Urinary bladder (tissue), 4 donors: ENCODE measurements at places on chromosomes 1 and 21.
A peak's percentile ranks its signal among the peaks of the same experiment; 100 is the strongest.

DNA sequence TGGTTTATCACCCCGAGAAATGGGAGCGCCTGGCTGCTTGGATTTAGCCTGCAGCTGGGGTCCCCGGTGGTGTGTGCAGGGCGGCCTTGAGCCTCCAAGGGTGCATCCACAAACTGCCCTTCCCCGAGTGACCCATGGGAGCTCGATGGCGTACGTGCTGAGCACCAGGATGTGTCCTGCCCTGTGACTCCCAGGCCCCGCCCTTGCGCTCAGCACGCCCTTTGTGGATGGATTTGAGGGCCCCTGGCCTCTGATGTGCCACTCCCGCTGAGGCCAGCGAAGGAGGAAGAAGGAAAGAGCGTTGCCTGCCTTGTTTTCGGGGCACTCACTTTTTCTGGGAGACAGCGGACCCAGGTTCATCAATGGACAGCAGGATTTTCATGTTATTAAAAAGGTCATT is 1.7 kb upstream of the TFF3 start:
- no peak for DNase-seq

DNA sequence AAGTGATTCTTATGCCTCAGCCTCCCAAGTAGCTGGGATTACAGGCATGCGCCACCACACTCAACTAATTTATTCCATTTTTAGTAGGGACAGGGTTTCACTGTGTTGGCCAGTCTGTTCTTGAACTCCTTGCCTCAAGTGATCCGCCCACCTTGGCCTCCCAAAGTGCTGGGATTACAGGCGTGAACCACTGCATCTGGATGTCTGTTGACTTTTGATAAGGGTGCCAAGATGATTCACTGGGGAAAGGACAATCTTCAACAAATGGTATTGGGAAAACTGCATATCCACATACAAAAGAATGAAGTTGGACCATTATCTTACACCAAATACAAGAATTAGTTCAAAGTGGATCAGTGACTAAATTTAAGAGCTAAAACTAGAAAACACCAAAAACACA is 19.8 kb downstream of the RO60 start:
- DNase-seq = no peak

- DNase-seq = no peak
Measured at GRCh38 chr1:15414445-15414983, 4.8 kb downstream of the EFHD2 start.

- DNase-seq = no peak
Measured at GRCh38 chr1:200535605-200536004, 84.9 kb downstream of the KIF14 start.

GRCh38 chr1:180785291-180785690 is 127.4 kb upstream of the KIAA1614 start:
- DNase-seq = no peak

GRCh38 chr1:59915516-59915915 is 11.1 kb downstream of the CYP2J2 start:
- DNase-seq = no peak

DNA sequence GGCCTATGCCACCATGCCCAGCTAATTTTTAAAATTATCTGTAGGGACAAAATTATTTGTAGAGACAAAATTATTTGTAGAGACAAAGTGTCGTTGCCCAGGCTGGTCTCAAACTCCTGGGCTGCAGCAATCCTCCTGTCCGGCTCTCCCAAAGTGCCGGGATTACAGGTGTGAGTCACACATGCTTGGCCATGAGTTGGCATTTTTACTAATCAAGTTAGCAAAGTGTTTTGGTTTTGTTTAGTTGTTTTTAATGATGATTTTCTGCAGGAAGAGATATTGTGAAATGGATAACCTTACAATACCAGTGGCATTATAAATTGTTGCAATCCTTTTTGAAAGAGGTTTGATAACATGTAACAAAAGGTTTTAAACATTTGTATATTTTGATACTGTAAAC is 65.3 kb upstream of the MAGI3 start:
- no peak for DNase-seq

DNA sequence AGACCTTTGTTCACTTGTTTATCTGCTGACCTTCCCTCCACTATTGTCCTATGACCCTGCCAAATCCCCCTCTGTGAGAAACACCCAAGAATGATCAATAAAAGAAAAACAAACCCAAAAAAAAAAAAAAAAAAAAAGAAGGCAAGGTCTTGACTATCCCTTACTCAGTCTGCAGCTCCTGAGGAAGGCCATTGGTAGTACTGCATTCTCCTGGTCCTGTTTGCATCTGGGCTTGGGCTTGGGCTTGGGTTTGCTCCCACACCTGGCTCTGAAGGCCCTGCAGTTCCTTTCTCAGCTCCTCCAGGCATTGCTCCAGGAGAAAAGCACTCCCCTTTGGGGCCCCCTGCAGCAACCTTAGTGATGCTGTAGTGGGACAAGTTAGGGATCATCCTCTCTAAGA is 1.6 kb downstream of the CCDC163 start:
- no peak for DNase-seq

GRCh38 chr1:46585312-46585938 is 18.6 kb downstream of the MKNK1 start:
- DNase-seq = no peak

GRCh38 chr1:193807208-193807607 is 620.8 kb upstream of the B3GALT2 start:
- no peak for DNase-seq

- DNase-seq = no peak
Measured at GRCh38 chr1:20472860-20473711, 12.9 kb downstream of the CAMK2N1 start.

DNA sequence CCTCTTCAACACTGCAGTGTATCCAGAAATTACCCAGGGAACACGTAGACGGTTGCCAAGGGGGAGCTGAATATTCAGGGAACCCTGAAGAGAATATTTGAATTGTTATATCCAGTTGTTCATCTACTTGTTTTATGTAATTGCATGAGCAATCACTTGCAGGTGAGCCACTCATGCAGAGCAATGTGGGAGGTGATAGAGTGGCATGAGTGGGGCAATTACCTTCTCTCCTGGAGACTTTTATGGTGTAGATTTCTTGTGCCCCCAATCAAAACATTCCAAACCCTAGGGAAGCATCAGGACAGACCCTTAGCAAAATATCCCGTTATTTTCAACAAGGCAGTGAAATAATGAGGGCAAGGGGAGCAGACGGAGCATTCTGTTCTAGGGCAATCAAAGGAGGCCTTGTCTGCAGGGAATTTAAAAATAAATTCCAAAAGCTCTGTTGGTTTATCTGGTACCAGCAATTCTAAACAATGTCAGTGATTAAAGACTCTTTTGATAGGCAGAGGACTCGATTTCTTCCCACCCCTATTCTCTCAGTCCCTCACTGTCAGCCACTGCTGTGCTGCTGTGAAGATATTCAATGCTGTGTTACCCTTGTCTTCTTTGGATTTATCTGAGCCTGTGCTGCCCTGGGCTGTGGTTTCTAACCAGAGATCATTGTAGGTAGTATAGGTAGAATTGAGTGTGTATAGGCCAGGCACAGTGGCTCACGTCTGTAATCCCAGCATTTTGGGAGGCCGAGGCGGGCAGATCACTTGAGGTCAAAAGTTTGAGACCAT is 180.2 kb upstream of the MAP1LC3C start:
- DNase-seq = no peak

DNA sequence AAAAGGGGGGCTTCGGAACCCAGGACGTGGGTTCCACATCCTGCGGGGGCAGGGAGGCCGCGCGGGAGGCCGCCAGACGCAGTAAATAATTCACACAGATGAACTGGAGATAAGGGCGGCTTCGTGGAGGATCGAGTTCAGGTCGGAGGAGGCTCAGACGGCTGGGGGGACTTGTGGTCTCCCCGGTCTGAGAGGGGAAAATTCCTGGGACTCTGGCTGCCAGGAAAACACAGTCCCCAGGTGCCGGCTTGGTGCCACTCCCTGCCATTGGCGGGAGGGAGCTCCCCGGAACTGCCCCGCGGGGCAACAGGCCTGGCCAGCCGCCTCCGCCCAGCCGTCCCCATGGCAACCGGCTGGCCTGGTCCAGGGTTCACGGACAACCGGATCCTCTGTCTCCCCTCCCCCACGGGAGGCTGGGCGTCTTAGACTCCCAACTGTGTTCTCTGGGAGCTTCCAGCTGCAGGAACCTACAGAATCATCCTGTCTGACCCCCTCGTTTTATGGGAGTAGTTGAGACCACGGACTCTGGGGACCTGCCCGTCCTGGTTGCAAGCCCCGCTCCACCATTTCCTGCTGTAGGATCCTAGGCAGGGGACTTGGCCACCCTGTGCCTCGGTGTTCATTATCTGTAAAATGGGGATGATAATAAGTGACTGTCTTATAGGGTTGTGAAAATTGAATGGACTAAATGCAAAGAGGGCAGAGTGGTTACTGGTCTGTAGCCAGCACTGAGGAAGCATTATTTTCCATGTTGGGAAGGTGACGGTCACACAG is 9.6 kb downstream of the CAMK2N1 start:
- DNase-seq = no peak

DNA sequence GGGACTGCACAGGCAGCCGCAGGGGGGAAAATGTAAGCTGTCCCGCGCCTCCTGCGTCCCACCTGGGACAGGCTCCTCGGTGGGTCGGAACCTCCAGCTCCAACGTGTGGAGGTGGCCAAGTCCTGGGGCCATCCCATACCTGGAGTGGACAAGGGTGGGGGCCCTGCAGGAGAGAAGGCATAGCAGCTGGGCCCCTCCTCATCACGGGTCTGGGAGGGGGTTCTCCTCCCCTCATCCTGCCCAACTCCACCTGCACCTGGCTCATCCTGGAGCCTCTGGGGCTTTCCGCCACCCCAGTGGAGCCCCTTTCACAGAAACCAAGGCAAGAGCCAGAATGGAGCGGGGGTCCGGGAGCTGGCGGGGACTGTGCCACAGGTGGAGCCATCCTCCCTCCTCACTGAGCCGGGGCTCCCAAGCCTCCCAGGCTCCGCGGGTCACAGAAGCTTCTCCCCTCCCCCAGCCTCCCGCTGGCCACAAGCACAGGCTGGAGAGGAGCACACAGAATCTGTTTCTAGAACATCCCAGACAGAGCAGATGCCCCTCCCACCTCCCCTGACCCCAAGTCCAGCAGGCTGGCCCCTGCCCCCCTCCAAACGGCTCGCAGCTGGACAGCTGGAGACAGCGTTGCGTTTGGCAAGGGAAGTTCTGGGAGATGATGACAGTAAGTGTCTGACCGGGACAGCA is 65.8 kb downstream of the MEGF6 start:
- DNase-seq = no peak

GRCh38 chr21:25759573-25759972 is 24.8 kb downstream of the GABPA start:
- no peak for DNase-seq

DNA sequence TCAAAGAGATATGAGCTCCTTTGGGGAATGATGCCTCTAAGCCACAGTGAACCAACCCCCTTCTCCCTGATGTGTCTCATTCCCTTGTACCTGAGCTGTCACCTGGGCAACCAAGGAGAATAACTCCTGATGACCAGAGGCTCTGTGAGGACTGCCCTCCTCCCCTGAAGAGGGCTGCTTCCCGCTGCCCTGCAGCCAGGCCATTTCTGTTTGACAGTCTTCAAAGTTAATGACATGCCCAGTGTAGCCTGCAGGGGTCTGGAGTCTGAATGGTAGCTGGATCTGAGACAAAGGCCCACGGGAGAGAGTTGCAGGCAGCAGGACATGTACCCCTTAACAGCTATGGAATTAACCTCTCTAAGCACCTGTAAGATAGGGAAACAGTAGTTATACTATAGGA is 3.4 kb upstream of the SLFNL1 start:
- no peak for DNase-seq

DNA sequence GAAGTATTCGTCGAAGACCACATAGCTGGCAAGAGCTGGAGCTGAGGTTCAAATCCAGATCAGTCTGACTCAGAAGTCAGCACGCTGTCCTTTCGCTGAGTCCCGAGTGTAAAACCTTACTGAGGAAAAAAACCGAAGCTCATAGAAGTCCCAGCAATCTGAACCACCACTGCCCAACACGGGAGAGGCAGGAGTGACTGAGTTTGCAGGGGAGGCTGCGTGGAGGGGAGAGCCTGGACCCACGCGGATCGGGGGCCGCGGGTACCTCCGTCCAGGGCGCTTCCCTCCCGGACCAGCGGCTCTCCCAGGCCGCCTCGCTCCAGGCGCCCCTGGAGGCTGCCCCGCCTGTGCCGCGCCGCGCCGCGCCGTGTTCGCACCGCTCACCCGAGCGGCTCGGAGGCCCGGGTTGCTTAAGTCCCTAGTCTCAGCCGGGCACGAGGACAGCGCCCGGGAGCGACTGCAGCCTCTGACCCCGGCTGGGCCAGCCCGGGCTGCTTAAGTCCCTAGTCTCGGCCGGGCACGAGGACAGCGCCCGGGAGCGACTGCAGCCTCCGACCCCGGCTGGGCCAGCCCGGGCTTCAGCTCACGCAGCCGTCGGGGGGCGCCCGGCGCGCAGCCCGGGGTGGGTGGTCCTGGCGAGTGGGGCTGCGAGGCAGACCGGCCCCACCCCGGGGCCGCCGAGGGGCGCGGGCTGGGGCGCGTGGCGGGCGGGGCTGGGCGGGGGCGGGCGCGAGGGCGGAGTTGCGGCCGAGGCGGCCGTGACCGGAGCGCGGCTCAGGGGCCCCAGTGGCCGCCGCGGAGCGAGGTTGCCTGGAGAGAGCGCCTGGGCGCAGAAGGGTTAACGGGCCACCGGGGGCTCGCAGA is at the start of gene ADAMTSL4:
TSS of gene ADAMTSL4 (plus strand) at position 777 of the 864 bp plus-strand sequence. CDS start 2,881 bp downstream, outside the sequence.
- no peak for DNase-seq

DNA sequence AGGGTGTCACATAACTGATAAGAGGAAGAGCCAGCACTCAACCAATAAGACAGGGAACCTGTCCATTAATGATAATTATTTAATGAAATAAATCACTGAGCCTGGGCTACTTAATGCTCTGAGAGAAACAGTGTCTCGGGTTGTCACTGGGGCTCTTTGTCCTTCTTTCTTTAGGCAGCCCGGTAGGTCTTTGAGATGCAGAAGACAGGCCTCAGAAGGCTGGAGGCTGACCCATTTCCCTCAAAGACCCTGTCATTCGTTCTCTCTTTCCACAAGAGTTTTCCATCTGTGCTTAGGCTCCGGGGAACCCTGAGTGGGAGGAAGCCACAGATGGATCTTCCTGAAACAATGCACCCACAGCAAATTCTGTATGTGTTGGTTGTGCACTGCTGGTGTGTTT is 68.2 kb downstream of the BRINP2 start:
- no peak for DNase-seq

- DNase-seq = peak; percentile 42
Measured at GRCh38 chr1:205610901-205611466, 20.8 kb downstream of the ELK4 start.

- DNase-seq = no peak
Measured at GRCh38 chr1:245685111-245685810, 530.5 kb downstream of the KIF26B start.

DNA sequence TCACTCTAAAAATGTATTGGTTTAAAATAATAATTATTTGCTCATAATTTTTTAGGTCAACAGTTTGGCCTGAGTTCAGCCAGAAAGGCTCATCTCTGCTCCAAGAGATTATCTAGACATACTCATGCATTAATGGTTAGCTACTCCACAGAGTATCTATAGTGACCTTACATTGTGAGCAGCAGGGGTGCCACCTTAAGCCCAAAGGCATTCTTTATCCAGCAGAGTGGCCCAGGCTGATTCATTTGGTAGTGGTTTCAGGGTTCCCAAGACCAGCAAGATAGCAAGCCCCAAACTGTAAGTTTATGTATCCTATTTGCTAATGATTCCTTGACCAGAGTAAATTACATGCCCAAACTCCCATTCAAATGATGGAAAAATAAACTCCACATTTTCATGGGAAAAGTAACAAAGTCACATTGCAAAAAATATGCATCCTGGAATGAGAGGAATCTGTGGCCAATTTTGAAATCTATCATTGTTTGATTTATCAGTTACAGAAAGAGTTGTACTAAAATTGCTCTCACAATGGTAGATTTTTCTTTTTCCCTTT is 182.6 kb upstream of the KCNK2 start:
- DNase-seq = no peak

GRCh38 chr1:17762313-17762712 is 7.2 kb downstream of the ACTL8 start:
- no peak for DNase-seq

- DNase-seq = peak; percentile 33
Measured at GRCh38 chr1:13960375-13960987, 260.5 kb downstream of the PRDM2 start.
